ENCODE measurements at places on chromosomes 12 and 14. TPM values are rescaled to one million over a fixed set of nuclear protein-coding genes. Genes with fewer than 3 reads are reported as not detected.

- no peak for DNase-seq
- H3K4me1 ChIP-seq: no peaks in the 10 kb centered on the region
- no peak overlapping the region for H3K4me3 ChIP-seq
These were observed 695.8 kb downstream of the RPS29 start for GRCh38 chr14:48890333-48890732.

The TMEM179 gene
- total RNA-seq: not detected

DNA sequence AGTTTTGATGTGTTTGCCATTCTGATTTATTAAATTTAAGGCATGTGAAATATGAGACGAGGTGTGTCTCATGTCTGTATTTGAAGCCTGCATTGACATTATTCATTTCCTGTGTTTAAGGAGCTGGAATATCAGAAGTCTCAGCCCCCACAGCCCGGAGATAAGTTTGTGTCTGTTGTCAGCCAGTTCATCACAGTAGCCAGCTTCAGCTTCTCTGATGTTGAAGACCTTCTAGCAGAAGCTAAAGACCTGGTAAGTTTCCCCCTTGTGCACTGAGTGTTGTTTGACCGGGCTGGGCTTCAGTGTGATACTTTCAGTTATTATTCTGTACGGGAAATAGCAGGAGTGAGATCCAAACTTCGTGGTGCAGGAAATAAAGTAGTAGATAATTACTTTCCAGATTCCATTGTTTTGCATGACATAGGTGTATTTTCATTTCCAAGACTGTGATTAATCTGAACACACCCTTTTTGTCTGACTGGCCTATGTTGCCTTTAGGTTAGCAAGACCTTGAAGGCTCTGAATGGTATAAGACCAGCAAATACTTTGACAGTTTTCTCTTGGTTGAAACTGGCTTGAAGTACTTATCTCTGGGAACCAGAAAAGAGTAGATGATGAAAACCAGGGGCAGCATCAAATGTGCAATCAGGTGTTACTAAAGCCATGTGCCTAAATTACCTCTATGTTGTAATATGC lies 101.5 kb downstream of the GPR135 start:
- peaks cover 11% of the 10 kb centered on the region for H3K36me3 ChIP-seq
- no peaks in the 10 kb centered on the region for H3K4me1 ChIP-seq
- no peak overlapping the region for H3K4me3 ChIP-seq
- no peak for DNase-seq
- H3K27ac ChIP-seq: no peak overlapping the region

- no peaks in the 10 kb centered on the region for H3K36me3 ChIP-seq
- H3K4me1 ChIP-seq: peaks cover 7% of the 10 kb centered on the region
- no peak for DNase-seq
- H3K4me3 ChIP-seq: no peak overlapping the region
- H3K27me3 ChIP-seq: peaks cover 11% of the 10 kb centered on the region
These were observed 4.8 kb upstream of the SCARB1 start for GRCh38 chr12:124868252-124869058.

- no peaks in the 10 kb centered on the region for H3K36me3 ChIP-seq
- no peaks in the 10 kb centered on the region for H3K4me1 ChIP-seq
- no peak overlapping the region for H3K4me3 ChIP-seq
- DNase-seq: no peak
These were observed 25.5 kb upstream of the KCNK10 start for GRCh38 chr14:88348546-88348945.

All from activated CD4-positive, alpha-beta memory T cell treated with anti-CD3 and anti-CD28 coated beads, Interleukin-2, amount 10 ng/mL, durations not matched to agents 7 days and 5 days (primary cell).